GM23338 (cell line): ENCODE measurements at places on chromosomes 5 and 9. TPM values are rescaled to one million over a fixed set of nuclear protein-coding genes. Genes with fewer than 3 reads are reported as not detected.

DNA sequence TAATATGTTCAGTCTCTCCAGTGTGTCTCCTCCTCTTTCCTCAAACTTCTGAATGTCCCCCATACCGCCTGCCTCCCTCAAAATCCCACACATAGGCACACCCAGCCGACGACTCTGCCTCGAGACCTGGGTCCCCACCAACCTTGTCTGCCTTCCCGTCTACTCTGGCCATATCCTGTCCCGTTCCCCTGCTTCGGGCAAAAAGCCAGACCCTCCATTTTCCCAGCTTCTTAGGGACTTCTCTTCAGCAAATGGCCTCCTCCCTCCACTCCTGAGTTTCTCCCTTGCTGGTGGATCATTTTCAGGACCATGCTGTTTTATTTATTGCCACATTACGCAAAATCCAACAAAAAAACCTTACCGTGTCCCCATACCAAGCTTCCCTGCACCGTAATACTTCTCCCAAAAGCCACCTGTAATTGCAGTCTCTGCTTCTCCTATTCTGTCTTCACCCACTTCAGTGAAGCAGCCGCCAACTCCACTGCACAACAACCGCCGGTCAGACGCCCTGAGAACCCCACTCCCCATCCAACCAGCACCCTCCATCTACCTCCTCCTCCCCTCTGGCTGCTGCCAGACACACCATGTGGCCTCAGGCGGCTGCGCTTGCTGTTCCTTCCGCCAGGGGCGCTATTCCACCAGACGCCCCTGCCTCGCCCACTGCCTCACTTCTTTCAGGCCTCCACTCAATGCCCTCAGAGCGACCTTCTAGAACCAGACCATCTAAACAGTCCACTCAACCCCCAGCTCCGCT lies 117.0 kb downstream of the TRPM6 start:
- DNase-seq: peak; percentile 89

Gene NRG2
- total RNA-seq: 0.70 and 1.3 TPM in 2 replicates

Gene IGFBPL1
- total RNA-seq: 75.6 and 78.5 TPM in 2 replicates

- DNase-seq: no peak
Observed at GRCh38 chr9:84775056-84775643, 105.6 kb downstream of the NTRK2 start.

DNA sequence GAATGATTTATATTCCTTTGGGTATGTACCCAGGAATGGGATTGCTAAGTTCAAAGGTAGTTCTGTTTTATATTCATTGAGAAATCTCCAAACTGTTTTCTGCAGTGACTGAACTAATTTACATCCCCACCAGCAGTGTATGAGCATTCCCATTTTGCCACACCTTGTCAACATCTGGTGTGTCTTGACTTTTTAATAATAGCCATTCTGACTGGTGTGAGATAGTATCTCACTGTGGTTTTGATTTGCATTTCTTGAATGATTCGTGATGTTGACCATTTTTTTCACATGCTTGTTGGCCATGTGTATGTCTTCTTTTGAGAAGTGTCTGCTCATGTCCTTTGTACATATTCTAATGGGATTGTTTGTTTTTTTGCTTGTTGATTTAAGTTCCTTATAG lies 421.5 kb downstream of the KIAA0825 start:
- no peak for DNase-seq

Gene EFNA5
- 7.5 and 18.1 TPM in 2 replicates for total RNA-seq

- no peak for DNase-seq
Observed at GRCh38 chr5:120507197-120507596, 43.1 kb downstream of the PRR16 start.

- no peak for DNase-seq
Observed at GRCh38 chr5:74113927-74114326, 487.9 kb downstream of the ARHGEF28 start.

Gene SLC12A2
- total RNA-seq: 17.2 and 21.3 TPM in 2 replicates

DNA sequence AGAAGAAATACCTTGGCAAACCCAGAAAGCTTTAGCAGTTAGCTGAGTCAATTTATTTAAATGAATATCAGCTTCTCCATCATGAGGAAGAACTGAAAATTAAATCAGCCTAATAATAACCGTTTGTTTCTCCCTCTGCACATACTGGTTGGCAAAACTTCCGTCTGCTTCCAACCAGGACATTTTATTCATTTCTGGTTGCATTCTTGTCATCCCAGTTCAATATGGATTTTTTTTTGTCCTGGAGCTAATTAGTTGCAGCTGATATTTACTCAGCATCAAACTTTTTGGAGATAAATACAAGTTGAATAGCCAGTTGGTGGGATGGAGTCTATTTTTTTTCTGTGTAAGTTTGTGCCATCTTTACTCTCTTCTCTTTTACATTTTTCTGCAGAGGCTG lies 126.5 kb upstream of the GDNF start:
- DNase-seq: no peak

DNA sequence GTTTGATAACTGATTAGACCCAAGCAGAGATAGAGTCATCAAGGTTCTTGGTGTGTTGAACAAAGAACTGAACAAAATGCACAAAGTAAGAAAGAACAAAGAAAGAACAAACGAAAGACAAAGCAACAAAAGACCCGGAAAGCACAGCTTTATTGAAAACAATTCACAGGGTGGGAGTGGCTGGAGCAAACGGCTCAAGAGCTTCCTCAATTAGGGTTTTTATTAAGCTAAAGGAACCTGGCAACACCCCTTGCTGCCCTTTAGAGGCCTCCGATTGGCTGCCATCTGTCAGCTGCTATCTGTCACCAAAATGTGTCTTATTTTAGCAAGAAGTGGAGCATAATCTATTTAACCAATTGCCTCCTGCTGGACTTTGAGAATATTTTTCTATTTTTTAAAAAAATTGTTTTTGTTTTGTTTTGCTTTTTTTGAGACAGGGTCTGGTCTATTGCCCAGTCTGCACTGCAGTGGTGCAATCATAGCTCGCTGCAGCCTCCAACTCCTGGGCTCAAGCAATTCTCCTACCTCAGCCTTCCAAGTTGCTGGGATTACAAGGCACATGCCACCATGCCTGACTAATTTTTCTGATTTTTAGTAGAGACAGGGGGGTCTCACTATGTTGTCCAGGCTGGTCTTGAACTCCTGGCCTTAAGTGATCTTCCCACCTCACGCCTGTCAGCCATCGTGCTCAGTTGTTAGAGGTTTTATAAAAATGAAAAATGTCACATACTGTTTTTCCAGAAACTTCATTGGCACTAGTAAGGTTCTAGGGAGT lies 7.7 kb upstream of the ABO start:
- DNase-seq: peak; percentile 18

Gene FTMT
- total RNA-seq: not detected in 2 replicates

DNA sequence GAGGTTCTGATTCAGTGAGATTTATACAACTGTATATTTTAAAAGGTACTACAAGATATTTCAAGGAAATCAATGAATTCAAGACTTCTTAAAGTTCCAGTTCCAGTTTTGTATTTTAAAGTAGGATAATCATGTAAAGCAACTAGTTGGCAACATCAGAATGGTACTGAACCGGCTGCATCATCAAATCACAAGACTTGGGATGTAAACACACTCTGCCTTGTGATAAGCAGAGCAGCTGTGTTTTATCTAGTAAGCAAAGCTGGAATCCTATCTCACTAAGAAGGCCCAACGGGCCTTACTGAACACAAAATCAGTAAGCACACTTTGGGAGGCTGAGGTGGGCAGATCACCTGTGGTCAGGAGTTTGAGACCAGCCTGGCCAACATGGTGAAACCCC lies 327.2 kb upstream of the NREP start:
- no peak for DNase-seq

GRCh38 chr5:144403058-144403457 lies 232.4 kb downstream of the KCTD16 start:
- DNase-seq: no peak

- DNase-seq: peak; percentile 5
Observed at GRCh38 chr9:106697390-106697749, 165.6 kb upstream of the ZNF462 start.

Gene ADRB2
- total RNA-seq: 1.3 and 1.4 TPM in 2 replicates

DNA sequence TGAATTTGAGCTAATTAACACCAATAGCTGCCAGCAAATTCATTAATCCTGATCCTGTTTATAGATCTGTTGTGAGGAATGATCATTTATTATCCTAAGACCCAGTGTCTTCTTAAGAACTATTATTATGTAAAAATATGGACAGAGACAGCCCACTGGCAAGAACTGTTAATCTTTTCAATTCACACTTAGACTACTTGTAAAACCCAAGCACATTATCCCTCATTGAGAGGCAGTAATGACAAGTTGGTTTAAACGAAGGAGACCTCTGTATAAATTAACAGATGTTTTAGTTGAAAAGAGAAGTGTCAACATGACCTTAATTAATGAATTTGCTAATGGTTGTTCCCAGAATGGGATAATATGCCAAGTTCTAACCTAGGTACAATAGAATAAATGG lies 270.3 kb upstream of the IZUMO3 start:
- DNase-seq: no peak

- DNase-seq: peak; percentile 75
Observed at GRCh38 chr9:87824216-87824875, 58.3 kb upstream of the SPATA31E1 start.

DNA sequence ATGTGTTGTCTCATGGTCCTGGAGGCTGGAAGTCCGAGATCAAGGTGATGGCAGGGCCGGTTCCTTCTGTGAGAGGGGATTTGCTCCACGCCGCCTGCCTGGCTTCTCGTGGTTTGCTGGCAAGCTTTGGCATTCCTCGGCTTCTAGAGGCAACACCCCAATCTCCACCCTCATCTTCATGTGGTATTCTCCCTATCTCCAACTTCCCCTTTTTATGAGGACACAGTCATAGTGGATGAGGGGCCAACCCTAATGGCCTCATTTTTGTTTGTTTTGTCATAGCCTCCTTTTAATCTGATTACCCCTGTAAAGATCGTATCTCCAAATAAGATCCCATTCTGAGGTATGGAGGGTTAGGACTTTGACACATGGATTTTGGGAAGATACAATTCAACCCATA lies 41.7 kb upstream of the CLK4 start:
- no peak for DNase-seq
